Suprapubic skin (tissue), 4 donors: ENCODE measurements at places on chromosomes 1 and 21. TPM values are rescaled to one million over a fixed set of nuclear protein-coding genes. Genes with fewer than 3 reads are reported as not detected.

- no peak for DNase-seq
Observed at GRCh38 chr1:18527921-18528320, 47.2 kb downstream of the KLHDC7A start.

- no peak for DNase-seq
Observed at GRCh38 chr1:224554620-224555259, 61.4 kb upstream of the CNIH3 start.

GRCh38 chr1:89870998-89871397 is 50.2 kb downstream of the LRRC8D start:
- DNase-seq: no peak

GRCh38 chr21:46369520-46370235 is 45.7 kb downstream of the PCNT start:
- DNase-seq: no peak

DNA sequence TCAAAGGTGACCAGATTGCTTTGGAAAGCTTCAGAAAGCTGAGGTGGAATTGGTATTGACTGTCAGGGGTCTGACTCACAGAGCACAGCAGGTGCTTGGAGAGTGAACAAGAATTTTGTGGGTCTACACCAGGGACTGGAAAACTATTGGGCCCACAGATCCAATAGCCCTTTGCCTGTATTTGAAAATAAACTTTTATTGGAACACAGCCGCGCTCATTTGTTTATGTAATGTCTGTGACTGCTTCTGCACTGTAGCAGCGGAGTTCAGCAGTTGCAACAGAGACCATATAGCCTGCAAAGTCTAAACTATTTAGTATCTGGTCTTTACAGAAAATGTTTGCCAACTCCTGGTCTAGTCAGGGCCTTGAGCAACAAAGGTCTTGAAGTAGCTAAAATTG is 315.6 kb downstream of the NFIA start:
- DNase-seq: no peak

DNA sequence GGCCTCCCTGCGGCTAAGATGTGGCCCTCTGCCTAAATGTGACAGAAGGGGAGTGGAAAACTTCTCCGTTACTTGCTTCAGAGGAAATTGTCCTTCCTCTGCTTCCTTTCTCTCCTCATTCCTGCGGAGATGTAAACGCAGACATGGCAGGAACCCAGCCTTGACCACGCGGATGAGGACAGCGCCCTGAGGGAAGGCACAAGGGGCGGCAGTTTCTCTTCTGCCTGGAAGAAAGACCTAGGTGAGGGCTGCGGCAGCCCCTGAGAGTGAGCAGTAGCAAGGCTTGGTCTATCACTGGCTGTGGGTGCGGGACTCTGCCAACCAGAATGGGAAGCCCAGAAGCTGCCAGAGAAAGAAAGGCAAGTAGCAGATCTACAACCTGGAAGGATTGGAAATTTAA is 14.0 kb upstream of the CTPS1 start:
- no peak for DNase-seq

DNA sequence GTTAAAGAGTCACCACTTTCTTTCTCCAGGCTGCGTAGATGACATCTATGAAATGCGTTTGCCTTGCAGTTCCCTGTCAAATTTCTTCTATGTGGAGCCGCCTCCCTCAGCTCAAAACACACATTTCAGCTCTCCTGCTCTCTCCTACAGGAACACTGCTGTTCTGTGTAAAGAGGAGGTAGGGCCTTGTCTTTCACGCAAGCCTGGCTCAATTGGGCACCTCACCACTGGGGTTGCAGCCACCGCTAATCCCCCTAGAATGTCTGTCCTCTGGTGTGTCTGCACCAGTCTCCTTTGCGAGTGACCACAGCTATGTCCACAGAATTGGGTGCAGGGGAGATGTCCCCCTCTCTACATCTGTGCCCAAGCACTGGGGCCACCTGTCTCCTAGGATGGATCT is 31.8 kb upstream of the CFHR4 start:
- DNase-seq: no peak

DNA sequence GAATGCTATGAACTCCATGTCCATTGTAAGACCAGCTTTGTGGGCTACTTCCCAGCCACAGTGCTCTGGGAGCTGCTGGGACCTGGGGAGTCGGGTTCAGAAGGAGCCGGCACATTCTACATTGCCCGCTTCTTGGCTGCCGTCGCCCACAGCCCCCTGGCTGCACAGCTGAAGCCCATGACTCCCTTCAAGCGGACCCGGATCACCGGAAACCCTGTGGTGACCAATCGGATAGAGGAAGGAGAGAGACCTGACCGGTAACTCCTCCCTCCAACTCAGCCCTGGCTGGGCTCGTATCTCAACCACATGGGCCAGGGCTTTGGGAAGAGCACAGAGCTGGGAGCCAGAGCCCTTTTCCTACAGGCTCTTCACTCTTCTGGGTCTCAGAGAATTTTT is 15.4 kb downstream of the MOV10 start:
- DNase-seq: no peak

DNA sequence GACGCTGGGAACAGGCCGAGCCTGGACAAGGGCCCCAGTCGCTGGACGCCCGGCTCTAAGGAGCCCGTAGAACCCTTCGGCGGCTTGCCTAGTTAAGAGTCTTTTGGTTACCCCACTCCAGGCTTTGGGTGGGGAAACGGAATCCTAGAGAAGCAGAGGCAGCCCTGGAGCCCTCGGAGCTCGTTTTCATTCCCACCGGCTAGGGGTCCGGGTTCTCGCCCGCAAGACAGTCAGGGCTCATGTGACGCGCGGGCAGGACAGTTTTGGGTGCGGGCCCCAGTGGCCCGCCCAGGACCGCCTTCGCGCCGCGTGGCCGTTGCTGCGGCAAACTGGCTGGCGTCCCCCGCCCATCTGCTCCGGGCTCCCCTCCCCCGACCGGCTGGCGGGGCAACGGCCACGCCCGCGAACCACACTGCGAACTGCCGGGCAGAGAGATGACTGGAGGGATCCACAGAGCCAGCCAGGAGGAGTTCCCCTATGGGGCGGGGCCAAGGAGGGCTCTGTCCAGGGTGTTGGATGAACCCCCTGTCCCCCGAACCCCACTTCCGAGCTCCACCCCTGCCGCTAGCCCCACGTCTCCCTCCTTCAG is 829 bp upstream of the HES2 start:
- DNase-seq: no peak

IRF6 gene
- 222 TPM for total RNA-seq

A3GALT2 gene
- not detected for total RNA-seq

RAP1GAP gene
- 3.0 TPM for total RNA-seq

UQCRHL gene
- 0.85 TPM for total RNA-seq

GJA9 gene
- total RNA-seq: 1.1 TPM
